Stimulated activated CD4-positive, alpha-beta T cell treated with anti-CD3 and anti-CD28 coated beads, Interleukin-4, amount 100 ng/mL, for 4 hours (primary cell): ENCODE measurements at places on chromosomes 16 and 17.
A peak's percentile ranks its signal among the peaks of the same experiment; 100 is the strongest.

DNA sequence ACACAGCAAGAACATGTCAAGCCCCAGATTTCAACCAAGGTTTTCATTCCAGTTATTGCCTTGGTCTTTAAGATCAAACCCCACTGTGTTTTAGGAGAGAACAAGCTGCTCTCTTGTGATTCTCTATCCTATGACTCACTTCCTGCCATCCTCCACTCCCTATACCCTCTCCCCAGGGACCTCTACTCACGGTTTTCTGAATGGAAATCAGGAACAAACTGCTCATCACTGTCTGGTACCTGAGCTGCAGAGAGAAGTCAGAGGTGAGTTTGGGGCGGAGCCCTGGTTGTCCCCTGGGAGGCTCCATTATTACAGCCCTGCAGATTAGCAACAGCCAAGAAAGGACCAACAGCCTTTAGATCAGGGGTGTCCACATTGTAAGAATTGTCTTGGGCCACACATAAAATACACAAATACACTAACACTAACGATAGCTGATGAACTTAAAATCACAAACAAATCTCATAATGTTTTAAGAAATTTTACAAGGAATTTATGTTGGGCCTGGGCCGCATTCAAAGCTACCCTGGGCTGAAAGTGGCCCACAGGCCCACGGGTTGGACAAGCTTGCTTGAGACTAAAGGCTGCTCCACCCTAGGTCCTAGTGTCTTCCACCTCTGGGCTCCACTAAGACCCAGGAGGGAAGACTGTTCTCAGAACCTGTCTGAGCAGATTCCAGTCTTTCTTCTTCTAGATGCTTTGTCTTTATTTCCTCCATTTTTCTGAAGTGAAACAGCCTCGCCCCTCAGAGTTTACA, 9.7 kb downstream of the ETV4 start:
- no peak for DNase-seq

- DNase-seq = no peak
These were observed 13.4 kb downstream of the C17orf78 start for GRCh38 chr17:37389160-37389559.

DNA sequence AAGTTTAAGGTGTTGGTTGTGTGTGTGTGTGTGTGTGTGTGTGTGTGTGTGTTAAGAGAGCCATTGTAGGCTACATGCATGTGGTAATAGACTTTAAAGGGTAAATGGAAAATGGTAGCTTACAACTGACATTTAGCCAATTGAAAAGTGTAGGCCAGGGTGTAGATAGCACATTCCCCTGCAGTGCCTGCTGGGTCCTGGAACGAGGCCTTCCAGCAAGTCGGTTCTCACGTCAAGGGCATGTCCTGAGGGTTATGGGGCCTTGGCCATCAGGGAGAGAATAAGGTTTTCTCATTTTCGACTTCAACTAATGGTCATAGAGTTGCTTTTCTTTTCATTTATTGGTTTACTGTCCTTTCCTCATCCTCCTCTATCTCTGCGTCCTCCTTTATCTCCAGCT, 65.1 kb downstream of the RPTOR start:
- DNase-seq = no peak

GRCh38 chr17:16272111-16272840, 55.3 kb downstream of the PIGL start:
- no peak for DNase-seq

DNA sequence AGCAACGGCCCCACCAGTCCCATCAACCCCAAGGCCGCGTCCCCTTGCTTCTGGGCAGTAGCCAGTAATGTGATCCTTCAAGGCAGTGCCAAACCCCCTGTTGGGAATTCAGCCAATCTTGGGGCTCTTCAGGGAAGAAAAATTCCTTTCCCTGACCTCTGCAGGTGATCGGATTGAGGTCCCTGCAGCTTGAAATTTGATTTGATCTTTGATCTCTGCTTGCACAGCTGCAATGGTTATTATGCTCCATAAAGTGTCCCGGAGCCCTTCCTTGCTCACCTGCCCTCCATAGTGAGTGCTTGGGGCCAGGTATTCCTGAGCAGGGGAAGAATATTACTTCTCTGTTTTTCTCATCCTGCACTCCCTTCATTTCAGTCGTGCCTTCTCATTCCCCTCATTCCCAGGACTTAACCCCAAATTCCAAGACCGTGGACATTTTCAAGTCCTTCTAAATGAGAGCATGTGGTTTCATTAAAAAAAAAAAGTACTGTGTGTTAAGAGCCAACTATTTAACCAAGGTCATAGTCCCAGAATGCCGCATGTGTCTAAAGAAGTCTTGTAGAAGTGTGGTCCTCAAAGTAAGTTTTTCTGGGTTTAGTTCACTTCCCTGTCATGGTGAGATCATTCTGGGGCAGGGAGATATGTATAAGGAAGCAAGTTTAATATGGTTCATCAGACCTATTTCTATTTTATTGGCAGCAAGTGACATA, 56.3 kb downstream of the SOX9 start:
- no peak for DNase-seq

DNA sequence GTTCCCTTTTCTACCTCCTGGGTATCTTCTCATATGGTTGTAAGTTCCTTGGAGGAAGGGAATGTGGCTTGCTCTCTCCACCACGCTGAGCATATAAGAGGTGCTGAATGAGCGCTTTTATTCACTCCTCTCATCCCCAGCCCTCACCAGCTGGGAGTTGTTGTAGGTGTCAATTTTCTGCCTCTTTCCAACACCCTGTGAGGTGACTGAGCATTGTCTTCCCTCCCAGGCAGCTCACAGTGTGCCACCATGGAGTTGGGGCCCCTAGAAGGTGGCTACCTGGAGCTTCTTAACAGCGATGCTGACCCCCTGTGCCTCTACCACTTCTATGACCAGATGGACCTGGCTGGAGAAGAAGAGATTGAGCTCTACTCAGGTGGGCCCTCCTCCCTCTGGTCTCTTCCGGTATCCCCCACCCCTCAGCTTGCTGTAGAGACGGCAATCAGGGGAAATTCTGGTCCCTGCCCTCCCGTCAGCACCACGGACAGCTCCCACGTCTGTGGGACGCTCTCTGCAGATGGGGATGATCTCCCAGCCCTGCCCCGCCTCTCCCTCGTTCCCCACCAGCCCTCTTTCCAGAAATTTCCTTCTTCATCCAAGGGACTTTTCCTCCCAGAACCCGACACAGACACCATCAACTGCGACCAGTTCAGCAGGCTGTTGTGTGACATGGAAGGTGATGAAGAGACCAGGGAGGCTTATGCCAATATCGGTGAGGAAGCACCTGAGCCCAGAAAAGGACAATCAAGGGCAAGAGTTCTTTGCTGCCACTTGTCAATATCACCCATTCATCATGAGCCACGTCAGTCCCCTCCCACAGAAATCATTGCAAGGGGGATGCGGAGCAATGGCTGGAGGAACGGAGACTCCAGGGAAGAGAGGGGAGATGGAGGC, 18.3 kb downstream of the CIITA start:
- no peak for DNase-seq

DNA sequence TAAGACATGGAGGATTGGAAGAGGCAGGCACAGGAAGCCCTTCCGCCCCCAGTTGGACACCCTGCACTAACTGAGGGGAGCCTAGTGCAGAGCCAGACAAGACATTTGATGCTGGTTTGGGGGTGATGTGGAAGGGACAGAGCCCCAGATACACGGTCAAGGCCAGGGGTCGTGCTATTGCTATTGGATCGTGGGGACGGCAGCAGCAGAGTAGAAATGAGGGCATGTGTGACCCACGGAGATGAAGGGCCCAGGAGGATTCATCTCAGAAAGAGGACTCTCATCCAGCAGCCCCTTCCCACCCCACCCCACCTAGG, 2.0 kb upstream of the VAMP2 start:
- no peak for DNase-seq

- DNase-seq = no peak
These were observed 724 bp downstream of the MVP start for GRCh38 chr16:29820730-29821642.

DNA sequence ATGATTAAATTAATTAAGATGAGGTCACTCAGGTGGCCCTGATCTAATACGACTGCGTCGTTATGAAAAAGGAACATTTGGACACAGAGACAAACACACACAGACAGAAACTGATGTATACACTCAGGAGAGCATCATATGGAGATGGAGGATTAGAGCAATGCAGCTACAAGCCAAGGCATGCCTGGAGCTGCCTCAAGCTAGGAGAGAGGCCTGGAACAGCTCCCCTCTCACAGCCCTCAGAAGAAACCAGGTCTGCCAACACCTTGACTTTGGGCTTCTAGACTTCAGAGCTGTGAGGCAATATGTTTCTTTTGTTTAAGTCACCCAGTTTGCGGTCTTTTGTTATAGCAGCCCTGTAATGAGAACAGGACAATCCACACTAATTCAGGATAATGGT, 318.9 kb downstream of the HS3ST3B1 start:
- DNase-seq = no peak

DNA sequence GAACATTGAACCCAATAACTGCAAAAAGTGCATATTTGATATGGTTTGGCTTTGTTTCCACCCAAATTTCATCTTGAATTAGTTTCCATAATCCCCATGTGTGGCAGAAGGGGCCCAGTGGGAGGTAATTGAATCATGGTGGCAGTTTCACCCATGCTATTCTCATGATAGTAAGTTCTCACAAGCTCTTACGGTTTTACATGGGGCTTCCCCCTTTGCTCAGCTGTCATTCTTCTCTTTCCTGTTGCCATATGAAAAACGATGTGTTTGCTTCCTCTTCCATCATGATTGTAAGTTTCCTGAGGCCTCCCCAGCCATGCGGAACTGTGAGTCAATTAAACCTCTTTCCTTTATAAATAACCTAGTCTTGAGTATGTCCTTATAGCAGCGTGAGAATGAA, 127.6 kb downstream of the CHD9NB start:
- DNase-seq = no peak

DNA sequence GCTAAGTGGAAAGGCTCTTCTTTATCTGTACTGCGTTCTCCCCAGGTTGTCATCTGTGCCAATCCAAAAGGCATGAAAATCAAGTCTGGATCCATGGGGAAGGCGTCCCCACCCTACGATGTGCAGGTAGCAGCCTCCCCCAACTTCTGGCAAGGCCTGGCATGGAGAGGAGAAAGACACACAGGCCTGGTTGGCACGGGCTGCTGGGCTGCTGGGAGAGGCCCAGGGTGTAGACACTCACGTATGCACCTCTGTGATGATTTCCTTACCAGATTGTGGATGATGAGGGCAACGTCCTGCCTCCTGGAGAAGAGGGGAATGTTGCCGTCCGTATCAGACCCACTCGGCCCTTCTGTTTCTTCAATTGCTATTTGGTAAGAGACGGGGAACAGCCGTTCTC, 20.4 kb upstream of the ACSM2A start:
- no peak for DNase-seq

GRCh38 chr16:58425756-58426494, 33.7 kb downstream of the GINS3 start:
- peak; percentile 4 for DNase-seq

DNA sequence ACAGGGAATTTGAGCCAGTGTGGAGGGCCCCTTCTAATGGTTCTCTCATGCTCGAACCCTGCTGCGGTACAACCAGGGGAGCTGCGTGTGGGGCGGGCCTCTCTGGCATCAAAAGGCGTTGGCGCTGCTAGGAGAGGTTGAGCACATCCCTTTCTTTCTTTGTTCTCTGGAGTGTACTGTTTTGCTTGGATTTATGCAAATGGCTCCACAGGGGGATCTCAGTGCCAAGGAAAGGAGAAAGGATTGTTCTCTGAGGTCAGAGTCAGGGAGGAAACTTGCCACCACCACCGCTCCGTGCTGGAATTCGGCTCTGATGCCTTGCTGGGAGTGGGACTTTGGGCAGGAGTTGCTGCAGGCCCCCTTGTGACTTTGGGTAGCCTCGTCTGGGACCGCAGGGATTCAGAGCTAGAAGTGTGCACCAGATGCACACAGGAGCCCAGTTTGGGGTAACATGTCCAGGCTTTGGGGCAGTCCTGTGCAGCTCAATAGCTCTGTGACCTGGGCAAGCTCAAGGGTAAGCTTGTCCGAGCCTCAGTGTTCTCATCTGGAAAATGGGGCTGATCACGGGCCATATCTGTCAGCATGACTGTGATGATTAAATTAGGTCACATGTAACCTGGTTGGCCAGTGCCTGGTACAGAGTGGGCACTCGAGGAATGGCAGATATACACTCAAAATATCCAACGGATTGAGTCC, 353.0 kb upstream of the EEF2KMT start:
- DNase-seq = no peak

DNA sequence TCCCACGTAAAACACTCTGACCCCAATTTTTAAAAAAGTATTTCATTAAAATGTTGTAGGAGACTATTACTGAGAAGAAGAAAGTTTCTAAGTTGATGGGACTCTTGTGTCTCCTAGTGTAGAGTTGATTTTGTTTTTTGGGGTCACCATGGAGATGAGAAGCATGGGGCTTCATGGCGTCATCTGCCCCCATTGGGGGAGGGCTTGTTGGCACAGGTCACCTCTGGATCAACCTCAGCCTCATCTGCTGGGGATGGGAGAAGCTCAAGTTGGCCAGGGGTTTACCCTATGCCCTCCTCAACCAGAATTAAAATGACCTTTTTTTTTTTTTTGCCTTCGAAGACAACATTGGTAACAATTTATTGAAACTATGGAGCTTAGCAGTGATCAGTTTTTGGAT, 28.3 kb downstream of the MSI2 start:
- no peak for DNase-seq

GRCh38 chr17:33218698-33219601, 74.1 kb downstream of the ASIC2 start:
- no peak for DNase-seq

- DNase-seq = no peak
These were observed 128.7 kb downstream of the XYLT1 start for GRCh38 chr16:17342031-17342430.

DNA sequence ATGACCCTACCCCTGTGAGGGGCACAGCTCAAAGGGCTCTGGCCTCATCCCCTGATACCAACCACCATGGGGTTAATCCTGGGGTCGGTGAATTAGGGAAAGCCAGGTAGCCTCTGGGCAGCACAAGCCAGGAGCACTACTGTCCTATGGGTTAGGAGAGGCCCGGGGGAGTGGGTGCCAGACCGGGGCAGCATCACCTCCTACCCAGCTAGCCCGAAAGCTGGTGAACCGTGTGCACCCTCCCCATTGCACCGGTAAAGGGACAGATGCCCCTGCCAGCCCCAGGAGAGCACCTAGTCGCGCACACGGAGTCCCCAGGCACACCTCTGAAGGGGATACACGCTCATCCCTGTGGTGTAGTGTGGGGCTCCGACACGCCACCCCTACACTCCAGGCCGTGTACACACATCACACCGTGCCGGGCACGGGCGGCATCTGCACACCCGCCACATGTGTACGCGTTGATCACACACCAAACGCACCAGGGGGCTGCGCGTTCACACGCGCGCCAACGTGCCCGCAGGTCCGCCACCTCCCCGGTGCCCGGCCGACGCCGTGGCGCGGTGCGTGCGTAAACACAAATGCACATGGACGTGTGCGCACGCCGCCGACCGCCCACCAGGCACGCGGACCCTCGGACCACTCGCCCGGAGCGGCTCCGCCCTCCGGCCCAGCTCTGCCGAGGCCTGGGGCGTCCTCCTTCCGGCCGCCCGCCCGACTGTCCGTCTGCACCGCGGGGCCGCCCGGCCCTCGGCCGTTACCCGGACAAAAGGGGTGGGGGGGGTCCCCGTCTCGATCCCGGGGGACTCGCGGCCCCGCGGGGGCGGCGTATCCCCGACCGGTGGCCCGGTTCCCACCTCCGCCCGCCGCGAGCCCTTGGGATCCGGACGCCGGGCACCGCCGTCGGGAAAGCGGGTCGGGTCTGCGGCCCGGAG, 785 bp downstream of the UBALD1 start:
- peak; percentile 34 for DNase-seq

- peak; percentile 10 for DNase-seq
These were observed 790 bp downstream of the CRHR1 start for GRCh38 chr17:45784741-45785479.
